Stimulated activated CD4-positive, alpha-beta T cell treated with anti-CD3 and anti-CD28 coated beads, Interleukin-12 subunit alpha, Interleukin-12 subunit beta, amount 100 ng/mL, for 24 hours (primary cell): ENCODE measurements at places on chromosomes 4 and X.

DNA sequence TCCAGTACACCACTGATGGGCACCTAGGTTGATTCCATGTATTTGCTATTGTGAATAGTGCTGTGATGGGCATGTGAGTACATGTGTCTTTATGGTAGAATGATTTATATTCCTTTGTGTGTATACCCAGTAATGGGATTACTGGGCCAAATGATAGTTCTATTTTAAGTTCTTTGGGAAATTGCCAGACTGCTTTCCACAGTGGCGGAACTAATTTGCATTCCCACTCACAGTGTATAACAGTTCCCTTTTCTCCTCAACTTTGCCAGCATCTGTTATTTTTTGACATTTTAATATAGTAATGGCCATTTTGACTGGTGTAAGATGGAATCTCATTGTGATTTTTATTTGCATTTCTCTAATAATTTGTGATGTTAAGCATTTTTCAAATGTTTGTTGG lies 25.9 kb downstream of the CC2D2A start:
- DNase-seq: no peak

GRCh38 chr4:158877069-158877468 lies 108.2 kb downstream of the FNIP2 start:
- no peak for DNase-seq

DNA sequence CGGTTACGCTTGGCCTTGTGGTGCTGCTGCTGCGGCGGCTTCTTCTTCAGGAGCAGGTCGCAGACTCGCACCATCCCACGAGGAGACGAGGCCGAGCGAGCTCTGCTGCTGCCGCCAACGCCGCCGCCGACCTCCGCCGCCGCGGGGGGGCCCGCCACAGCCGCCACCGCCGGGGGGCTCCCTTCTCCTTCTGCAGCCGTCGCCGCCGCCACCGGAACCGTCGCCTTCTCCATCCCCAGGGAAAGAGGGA lies 237 bp downstream of the ANKRD17 start:
- DNase-seq: no peak

GRCh38 chrX:118047446-118048186 lies 69.0 kb downstream of the KLHL13 start:
- DNase-seq: no peak

DNA sequence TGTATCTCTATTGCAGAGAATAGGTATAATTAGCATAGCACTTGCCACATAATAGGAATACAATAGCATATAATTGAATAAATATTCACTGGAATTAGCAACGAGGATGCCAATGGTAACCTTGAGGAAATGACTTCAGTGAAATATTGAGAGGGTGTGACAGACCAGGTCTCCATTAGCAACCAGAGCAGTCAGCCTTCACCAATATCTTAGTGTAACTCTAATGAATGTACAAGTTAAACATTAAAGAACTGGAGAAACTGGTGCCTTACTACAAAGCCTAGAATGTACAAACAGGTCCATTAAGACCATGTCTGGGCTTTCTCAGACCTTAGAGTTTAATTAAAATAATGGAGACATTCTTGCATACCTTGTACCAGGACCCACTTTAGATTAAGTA lies 143.0 kb downstream of the MAGEB17 start:
- DNase-seq: no peak

- DNase-seq: no peak
Observed at GRCh38 chr4:104205116-104205515, 289.6 kb downstream of the CXXC4 start.

GRCh38 chr4:6834867-6835266 lies 52.3 kb downstream of the KIAA0232 start:
- no peak for DNase-seq

- no peak for DNase-seq
Observed at GRCh38 chr4:92387459-92388069, 83.8 kb downstream of the GRID2 start.

DNA sequence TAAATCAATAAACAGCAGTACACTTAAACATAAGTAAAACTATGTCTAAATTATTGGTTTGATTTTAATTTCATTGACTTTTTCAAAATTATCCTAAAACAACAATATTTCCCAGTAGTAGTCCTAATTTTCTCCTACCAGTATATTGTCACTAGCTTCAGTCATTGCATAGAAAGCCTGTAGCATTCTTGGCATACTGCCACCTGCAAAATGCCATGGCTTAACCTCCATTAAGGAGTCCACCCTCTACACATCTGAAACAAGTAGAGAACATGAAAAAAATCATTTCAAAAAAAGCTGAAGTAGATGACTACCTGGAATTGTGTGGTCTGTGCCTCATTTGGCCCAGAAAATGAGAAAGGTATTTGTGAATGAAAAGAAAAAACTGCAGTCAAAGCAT lies 348.5 kb downstream of the INPP4B start:
- no peak for DNase-seq

DNA sequence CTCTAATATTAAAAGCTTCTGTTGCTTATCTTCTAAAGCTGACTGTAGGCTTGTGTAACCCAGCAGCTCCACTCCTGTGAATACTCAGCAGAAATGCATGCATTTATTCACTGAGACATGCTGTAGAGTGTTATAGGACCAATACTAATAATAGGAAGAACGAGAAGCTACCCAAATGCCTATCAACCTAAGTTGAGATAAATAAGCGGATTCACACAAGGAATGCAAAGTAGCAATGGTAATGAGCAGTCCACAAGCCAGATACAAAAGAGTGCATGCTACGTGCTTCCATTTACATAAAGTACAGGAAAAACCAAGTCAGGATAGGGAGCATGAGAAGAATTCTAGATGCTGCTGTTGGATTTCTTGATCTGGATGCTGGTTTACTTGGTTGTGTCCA lies 155.9 kb downstream of the AASDH start:
- DNase-seq: no peak

GRCh38 chrX:136689436-136689835 lies 41.5 kb downstream of the CD40LG start:
- no peak for DNase-seq

- no peak for DNase-seq
Observed at GRCh38 chrX:138519296-138519695, 192.2 kb downstream of the FGF13 start.

DNA sequence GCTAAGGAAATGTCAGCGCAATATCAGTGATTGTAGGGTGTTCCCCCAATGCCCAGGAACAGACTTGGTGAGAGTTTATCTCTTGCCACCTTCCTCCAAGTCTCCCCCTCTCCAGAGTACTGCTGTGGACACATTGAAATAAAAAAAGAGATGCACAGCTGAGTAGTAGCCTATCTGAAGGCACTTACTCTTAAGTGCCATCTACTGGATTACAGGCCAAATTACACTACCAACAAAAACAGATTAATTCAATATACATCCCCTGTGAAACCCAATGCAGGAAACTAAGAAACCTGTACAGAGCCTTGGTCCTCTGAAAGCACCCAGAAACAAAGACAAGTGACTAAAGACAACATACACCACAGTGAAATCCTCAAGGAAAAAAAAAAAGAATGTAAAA lies 460.3 kb downstream of the ZIC3 start:
- no peak for DNase-seq

- no peak for DNase-seq
Observed at GRCh38 chrX:45602151-45602550, 401.5 kb upstream of the DIPK2B start.

DNA sequence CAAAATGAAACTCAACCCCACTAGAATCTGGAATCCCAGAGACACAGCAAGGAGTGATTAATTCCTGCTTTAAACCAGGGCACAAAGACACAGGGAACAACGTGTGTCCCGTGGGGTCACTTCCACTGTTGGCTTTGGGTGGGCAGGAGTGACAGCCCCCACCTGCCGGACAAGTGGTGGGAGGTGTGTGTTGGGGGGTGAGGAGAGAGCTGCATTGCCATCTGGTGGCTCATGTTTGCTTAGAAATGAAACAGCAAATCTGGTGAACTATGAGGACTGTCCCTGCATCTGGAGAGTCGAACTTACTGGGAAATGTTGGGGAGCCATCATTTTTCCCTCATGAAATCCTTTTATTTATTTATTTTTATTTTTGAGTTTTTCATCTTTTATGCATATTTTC lies 75.9 kb upstream of the AFAP1 start:
- DNase-seq: no peak

GRCh38 chr4:24515698-24516097 lies 68.7 kb downstream of the DHX15 start:
- no peak for DNase-seq

DNA sequence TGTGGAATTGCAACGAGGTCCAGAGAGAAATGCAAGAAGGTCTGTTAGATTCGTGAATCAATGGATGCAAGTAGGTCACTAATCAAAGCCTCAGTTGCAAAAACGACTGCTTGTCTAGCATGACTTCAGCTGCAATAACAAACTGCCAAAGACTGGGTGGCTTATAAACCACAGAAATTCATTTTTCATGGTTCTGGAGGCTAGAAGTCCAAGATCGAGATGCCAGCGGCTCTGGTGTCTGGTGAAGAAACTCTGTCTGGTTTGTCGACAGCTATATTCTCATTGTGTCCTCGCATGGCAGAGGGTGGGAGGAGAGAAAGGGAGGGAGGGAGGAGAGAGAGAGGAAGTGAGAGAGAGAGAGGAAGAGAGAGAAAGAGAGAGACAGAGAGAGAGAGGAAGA lies 114.7 kb downstream of the MXRA5 start:
- DNase-seq: no peak

GRCh38 chr4:156977435-156978160 lies 6.0 kb upstream of the PDGFC start:
- DNase-seq: no peak

DNA sequence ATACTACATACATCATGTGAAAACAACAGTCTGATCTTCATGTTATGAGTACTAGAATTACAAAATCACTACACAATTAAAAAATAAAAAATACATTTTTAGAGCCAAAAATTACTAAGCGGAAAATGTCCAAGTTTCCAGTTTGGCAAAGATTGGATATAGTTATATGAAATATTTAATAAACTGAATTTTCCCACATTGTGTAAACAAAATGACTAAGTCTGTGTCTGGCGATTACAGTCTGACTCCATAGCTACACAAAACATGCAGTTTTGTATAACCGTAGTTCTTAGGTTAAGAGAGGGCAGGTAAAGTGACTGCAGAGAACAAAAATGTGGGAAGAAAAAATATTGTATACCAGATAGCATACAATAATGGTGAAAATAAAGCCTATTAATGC lies 59.2 kb upstream of the TMEM47 start:
- no peak for DNase-seq

- no peak for DNase-seq
Observed at GRCh38 chr4:38396845-38397547, 267.0 kb upstream of the KLF3 start.

DNA sequence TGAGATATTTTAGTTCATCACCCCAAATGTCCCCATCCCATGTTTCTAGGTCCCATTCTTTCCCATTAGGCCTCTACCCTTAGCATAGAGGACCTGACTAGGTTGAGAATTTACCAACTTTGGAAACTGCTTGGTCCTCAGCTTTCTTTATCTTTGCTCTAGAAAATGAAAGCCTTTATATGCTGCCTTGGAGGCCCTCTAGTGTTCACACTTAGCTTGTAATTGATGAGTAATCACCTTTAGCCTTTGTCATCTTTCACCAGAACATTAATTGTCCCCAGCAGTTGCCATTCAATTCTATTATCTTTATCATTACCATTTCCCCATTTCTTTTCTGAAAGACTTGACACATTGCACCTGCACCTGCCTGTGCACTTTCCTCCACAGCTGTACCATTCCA lies 589.2 kb upstream of the NR3C2 start:
- DNase-seq: no peak

DNA sequence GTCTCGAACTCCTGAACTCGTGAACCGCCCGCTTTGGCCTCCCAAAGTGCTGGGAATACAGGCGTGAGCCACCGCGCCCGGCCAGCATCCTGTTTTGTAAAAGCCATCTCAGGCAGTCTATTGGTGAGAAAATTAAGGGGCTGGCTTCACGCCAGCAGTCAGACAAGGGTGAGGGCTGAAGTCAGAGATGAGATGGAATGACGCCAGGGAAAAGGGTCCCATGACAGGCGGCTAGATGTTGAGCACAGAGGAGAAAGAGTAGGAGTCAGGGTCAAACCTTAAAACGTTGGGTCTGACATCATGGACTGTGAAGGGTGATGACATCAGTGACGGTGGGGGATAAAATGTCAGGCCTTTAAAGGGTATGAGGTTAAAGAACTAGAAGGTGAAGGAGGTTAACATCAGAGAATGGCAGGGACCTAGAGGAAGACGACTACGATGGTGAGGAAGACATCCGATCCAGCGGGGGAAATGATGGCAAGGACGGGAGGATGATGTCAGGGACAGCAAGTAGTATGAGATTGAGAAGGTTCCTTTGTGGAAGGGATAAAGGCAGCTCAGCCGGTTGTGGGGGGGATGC lies 504 bp upstream of the RBM3 start:
- DNase-seq: no peak

DNA sequence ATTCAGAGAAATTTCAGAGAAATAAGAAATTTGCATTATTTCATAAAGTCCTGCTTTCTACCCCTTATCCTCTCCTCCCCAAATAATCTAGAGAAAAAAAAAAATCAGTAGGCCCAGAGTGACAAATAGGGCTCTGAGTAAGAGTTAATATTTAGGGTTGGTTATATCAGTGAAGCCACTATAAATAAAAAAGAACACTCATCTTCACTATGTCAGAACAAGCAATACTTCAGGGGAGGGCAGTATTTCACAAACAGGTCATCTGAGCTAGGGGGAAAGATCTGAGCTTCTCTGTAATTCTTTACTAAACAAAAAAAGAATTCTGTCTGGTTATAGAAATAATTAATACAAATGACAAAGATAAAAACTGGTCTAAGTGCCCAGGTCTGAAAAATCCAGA lies 39.4 kb downstream of the PDE5A start:
- no peak for DNase-seq

GRCh38 chr4:100169491-100170485 lies 20.5 kb downstream of the DDIT4L start:
- DNase-seq: no peak

DNA sequence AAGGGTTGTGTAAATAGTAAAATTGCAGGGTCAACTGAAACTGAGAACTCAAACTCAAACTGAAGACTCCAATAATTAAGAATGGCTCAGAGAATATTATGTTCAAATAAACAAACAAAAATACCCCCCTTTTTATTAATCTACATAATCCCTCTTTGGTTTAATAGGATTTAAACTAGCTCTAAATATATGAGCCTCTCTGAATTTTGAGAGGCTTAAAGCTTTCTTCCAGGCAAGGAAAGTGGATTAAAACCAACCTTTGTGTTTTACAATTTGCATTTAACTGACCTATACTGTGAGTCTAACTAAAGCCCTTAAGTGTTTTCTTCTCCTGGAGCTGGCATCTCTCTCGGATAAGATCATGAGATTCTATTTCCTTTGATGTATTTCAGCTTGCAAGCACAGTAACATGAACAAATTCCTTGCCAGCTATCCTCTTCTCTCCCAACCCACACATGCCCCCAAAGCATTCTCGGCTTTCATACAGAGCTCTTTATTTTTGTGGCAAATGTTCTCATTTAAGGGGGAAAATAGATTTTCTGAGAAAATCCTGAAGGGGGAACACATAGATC lies 1310.8 kb upstream of the AGA start:
- no peak for DNase-seq

DNA sequence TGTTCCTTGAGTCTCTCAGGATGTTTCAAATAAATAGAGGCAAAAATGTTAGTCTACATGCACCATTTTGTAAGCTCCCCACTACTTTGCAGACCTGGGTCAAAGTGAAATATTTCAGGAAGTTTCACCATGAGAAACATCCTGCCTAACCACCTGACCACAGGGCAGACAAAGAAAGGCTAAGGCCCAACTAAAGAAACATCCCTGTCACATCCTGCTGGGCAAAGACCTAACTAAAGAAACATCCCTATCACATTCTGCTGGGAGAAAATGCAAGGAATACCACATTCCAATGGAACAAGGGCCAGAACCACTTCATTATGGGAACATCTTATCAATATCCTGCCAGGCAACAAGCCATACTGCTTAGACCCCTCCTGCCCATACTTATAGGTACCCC lies 1303.4 kb downstream of the TECRL start:
- no peak for DNase-seq
